H9 (cell line): ENCODE measurements at places on chromosomes 4 and X. TPM values are rescaled to one million over a fixed set of nuclear protein-coding genes. Genes with fewer than 3 reads are reported as not detected.
A peak's percentile ranks its signal among the peaks of the same experiment; 100 is the strongest.

MAGEA12 gene
- total RNA-seq: not detected in 2 replicates

DNA sequence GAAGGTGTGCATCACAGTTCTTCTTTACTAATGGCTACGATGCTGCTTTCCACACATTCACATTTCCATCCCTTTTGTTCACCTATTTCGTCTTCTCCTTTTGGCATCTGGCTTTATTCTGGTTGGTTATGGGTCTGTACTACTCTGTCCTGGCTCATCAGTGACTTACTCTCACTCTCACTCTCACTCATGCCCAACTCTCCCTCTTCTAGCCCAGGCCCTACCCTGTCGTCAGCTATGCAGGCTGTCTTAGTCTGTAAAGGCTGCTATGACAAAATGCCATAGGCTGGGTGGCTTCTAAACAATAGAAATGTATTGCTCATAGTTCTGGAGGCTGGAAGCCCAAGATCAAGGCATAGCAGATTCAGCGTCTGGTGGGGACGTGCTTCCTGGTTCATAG lies 105.6 kb upstream of the PUDP start:
- no peaks in the 10 kb centered on the region for H3K4me1 ChIP-seq
- H3K27me3 ChIP-seq: no peaks in the 10 kb centered on the region
- no peak overlapping the region for H3K27ac ChIP-seq
- no peak for DNase-seq
- no peak overlapping the region for H3K4me3 ChIP-seq

GRCh38 chrX:69988955-69989394 lies 60.8 kb downstream of the AWAT2 start:
- no peaks in the 10 kb centered on the region for H3K36me3 ChIP-seq
- H3K27ac ChIP-seq: no peak overlapping the region
- H3K4me3 ChIP-seq: no peak overlapping the region

- DNase-seq: no peak
- no peak overlapping the region for H3K4me3 ChIP-seq
- no peaks in the 10 kb centered on the region for H3K27me3 ChIP-seq
Measured at GRCh38 chr4:40216622-40217366, 20.0 kb downstream of the RHOH start.

GRCh38 chrX:133249266-133250058 lies 31.3 kb upstream of the TFDP3 start:
- H3K27ac ChIP-seq: no peak overlapping the region
- no peaks in the 10 kb centered on the region for H3K27me3 ChIP-seq
- no peak overlapping the region for H3K4me3 ChIP-seq
- H3K4me1 ChIP-seq: peaks cover 18% of the 10 kb centered on the region; the same call in 1 of the 2 replicates

DNA sequence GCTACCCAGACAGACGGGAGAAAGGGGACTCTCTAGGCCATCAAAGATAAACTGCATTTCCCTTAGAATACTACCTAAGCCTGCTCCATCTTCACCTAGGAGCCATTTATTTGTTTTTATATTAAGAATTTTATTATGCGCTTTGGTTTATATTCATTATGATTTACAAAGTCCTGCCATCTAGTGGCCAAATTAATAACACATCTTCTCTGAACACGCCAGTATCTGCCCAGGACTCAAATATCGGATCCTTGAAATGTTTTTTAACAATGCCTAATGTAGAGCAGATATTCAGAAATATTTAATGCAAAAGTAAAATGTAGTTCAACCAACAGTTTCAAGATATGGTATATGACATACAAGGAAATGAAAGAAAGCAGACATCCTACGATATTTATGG lies 20.8 kb upstream of the PRPS2 start:
- H3K27ac ChIP-seq: no peak overlapping the region
- H3K4me3 ChIP-seq: no peak overlapping the region
- peaks cover 9% of the 10 kb centered on the region for H3K36me3 ChIP-seq
- H3K27me3 ChIP-seq: no peaks in the 10 kb centered on the region
- H3K4me1 ChIP-seq: no peaks in the 10 kb centered on the region

GRCh38 chr4:61201961-61202637 lies 2.0 kb downstream of the ADGRL3 start:
- H3K4me3 ChIP-seq: peak overlapping the region; percentile 89
- H3K27me3 ChIP-seq: peaks cover 11% of the 10 kb centered on the region; the same call in 1 of the 2 replicates
- H3K27ac ChIP-seq: no peak overlapping the region
- DNase-seq: no peak
- H3K4me1 ChIP-seq: no peaks in the 10 kb centered on the region; the same call in 1 of the 2 replicates

- H3K4me3 ChIP-seq: no peak overlapping the region
- no peak for DNase-seq
- no peaks in the 10 kb centered on the region for H3K36me3 ChIP-seq
- H3K27ac ChIP-seq: no peak overlapping the region
Measured at GRCh38 chr4:142121448-142122350, 485.3 kb downstream of the IL15 start.

TMPRSS11F gene
- total RNA-seq: not detected in 2 replicates

DNA sequence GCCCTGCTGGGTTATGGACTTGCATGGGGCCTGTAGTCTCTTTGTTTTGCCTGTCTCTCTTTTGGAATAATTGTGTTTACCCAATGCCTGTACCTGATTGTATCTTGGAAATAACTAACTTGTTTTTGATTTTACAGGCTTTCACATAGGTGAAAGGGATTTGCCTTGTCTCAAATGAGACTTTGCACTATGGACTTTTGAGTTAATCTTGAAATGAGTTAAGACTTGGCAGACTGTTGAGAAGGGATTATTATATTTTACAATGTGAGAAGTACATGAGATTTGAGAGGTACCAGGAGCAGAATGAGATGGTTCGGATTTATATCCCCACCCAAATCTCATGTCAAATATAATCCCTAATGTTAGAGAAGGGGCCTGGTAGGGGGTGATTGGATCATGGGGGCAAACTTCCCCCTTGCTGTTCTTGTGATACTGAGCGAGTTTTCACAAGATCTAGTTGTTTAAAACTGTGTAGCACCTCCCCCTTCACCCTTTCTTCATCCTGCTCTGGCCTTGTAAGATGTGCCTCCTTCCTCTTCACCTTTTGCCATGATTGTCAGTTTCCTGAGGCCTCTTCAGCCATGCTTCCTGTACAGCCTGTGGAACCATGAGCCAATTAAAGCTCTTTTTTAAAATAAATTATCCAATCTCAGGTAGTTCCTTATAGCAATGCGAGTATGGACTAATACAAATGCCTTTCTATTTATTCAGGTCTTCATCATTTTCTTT lies 102.3 kb downstream of the MSN start:
- H3K4me3 ChIP-seq: no peak overlapping the region
- H3K27me3 ChIP-seq: no peaks in the 10 kb centered on the region
- H3K27ac ChIP-seq: no peak overlapping the region
- H3K36me3 ChIP-seq: no peaks in the 10 kb centered on the region
- no peak for DNase-seq

- no peak overlapping the region for H3K27ac ChIP-seq
- H3K4me1 ChIP-seq: no peaks in the 10 kb centered on the region
- no peaks in the 10 kb centered on the region for H3K36me3 ChIP-seq
- no peaks in the 10 kb centered on the region for H3K27me3 ChIP-seq
- H3K4me3 ChIP-seq: no peak overlapping the region
Measured at GRCh38 chr4:106914223-106914622, 121.9 kb downstream of the DKK2 start.

DNA sequence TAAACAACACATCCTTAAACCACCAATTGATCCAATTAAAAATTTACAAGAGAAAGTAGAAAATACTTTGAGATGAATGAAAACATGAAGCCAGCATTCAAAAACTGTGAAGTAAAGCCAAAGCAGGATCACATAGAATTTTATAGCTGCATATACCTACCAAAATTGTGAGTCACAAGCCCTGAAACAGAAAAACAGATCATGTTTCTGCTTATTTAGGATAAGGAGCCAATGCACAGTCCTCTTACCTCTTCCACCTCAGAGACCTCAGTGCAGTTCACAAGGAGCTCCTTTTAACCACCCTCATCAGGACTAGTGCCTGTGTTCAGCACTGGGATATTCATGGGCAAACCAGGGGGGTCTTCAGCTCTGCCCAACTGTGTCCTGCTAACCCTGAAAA lies 386.7 kb downstream of the TECRL start:
- no peak overlapping the region for H3K27ac ChIP-seq
- no peaks in the 10 kb centered on the region for H3K27me3 ChIP-seq
- peaks cover 25% of the 10 kb centered on the region for H3K36me3 ChIP-seq
- H3K4me1 ChIP-seq: no peaks in the 10 kb centered on the region

DNA sequence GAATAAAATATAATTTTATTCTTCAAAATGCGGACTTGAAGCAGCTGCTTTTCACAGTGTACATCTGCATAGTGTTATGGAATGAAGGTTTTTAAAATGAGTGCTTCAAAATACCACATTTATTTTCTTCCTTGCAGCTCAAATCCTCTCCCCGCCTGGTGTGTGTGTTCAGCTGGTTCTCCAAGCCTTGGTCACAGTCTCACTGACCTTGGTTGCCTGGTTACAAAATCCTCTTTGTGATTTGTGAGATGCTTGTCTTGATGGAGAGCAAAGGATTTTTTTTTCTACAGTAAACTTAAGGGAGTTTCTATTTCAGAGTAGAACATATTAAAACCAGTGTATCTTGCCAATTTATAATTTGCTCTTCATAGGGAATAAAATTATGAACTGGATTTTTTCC lies 139.2 kb downstream of the PCDH18 start:
- H3K27me3 ChIP-seq: no peaks in the 10 kb centered on the region
- H3K27ac ChIP-seq: no peak overlapping the region
- DNase-seq: no peak

DNA sequence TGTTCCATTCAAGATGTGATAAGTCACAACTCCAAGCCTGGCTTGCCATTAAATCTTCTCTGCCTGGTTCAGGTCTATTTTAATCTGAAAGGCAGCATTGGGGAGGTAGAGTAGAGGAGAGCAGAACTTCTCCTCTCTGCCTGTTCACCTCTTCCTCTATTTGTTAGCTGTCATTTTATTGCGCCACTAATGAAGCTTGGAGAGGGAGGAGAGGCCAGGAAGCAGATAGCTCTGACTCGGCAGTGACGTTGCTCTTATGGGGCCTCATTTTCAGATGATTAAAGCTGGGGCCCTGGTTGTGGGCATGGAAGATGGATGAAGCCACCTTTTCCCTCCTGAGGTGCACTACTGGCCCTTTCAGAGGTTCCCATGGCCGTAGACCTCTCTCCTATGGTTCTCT lies 207.3 kb downstream of the MID1IP1 start:
- no peak overlapping the region for H3K27ac ChIP-seq
- H3K4me1 ChIP-seq: no peaks in the 10 kb centered on the region
- DNase-seq: no peak
- no peaks in the 10 kb centered on the region for H3K36me3 ChIP-seq
- H3K4me3 ChIP-seq: no peak overlapping the region
- no peaks in the 10 kb centered on the region for H3K27me3 ChIP-seq

ZNF674 gene
- 7.9 and 10.1 TPM in 2 replicates for total RNA-seq

DNA sequence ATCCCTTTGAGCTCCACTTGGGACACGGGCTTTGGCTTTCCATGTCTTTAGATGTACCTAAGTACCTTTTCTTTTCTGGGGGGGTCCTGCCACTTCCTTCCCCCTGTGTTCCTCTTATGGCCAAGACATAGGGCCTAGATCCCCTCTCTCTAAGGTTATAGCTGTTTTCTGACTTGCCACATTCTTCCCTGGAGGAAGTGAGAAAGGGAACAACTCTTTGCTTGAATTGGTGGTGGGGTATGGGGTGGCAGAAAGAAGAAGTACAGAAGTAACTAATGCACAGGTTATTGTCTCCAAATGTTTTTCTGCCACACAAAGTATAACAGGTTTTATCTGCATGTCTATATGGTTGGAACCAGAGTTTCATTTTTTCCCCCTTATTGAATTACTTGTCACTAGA lies 29.7 kb upstream of the DIPK2B start:
- no peak for DNase-seq
- H3K27me3 ChIP-seq: no peaks in the 10 kb centered on the region
- no peaks in the 10 kb centered on the region; the same call in 2 of the 3 replicates for H3K36me3 ChIP-seq
- H3K27ac ChIP-seq: no peak overlapping the region
- no peak overlapping the region for H3K4me3 ChIP-seq
- no peaks in the 10 kb centered on the region for H3K4me1 ChIP-seq

- no peak for DNase-seq
- no peaks in the 10 kb centered on the region for H3K4me1 ChIP-seq
- no peak overlapping the region for H3K4me3 ChIP-seq
- H3K27ac ChIP-seq: no peak overlapping the region
- H3K36me3 ChIP-seq: no peaks in the 10 kb centered on the region; the same call in 1 of the 3 replicates
Measured at GRCh38 chrX:78066110-78066509, 37.9 kb upstream of the PGK1 start.

- no peak overlapping the region for H3K27ac ChIP-seq
- H3K4me1 ChIP-seq: no peaks in the 10 kb centered on the region
- no peak for DNase-seq
- H3K4me3 ChIP-seq: no peak overlapping the region
- no peaks in the 10 kb centered on the region; the same call in 1 of the 3 replicates for H3K36me3 ChIP-seq
- no peaks in the 10 kb centered on the region for H3K27me3 ChIP-seq
Measured at GRCh38 chr4:189436207-189436606, 504.5 kb upstream of the FRG1 start.

DNA sequence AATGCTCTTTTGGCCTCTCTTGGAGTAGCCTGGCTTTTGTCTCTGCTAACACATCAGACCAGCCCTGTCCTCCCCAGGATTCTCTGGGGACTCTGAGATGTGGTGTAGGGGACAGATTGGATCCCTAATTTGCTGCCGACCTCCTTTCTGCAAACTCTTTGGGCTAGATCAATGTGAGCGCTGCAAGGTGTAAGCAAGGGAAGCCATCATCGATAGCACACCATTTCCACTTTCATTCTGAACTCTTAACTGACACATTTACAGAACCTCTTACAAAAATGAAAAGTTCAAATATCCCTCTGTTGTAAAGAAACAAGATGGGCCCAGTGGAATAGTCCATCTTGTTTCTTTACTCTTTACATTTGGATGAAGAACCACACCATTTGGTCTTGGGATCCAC lies 46.6 kb downstream of the PGRMC2 start:
- peaks cover 9% of the 10 kb centered on the region for H3K36me3 ChIP-seq
- H3K4me3 ChIP-seq: no peak overlapping the region
- no peak overlapping the region for H3K27ac ChIP-seq
- no peaks in the 10 kb centered on the region for H3K4me1 ChIP-seq

DNA sequence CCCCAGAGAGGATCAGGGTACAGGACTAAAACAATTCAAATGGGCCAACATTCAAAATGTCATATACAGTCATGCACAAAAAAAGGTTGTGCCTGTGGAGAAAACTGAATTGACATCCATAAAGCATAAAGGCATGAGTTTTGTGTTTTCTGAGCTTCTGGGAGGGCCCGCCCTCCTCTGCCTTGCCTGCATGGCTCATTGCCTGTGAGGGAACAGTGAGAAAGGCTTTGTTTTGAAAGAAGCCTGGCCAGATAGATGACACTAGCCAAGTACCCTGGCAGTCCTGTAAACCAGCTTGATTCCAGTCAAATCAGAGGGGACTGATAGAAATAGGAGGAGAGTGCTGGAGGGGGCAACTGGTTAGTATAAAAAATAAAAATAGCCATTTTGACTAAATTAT lies 194.3 kb downstream of the KIT start:
- H3K4me1 ChIP-seq: no peaks in the 10 kb centered on the region
- no peaks in the 10 kb centered on the region for H3K27me3 ChIP-seq
- no peak for DNase-seq
- no peak overlapping the region for H3K4me3 ChIP-seq

SPRY1 gene
- total RNA-seq: 76.3 and 77.6 TPM in 2 replicates

- H3K27me3 ChIP-seq: no peaks in the 10 kb centered on the region
- H3K36me3 ChIP-seq: peaks cover 38% of the 10 kb centered on the region
- H3K27ac ChIP-seq: no peak overlapping the region
- H3K4me3 ChIP-seq: no peak overlapping the region
- no peak for DNase-seq
Measured at GRCh38 chr4:47863486-47863885, 25.6 kb upstream of the CORIN start.
